RWPE1 (cell line): ENCODE measurements at places on chromosomes 5 and 9.

DNA sequence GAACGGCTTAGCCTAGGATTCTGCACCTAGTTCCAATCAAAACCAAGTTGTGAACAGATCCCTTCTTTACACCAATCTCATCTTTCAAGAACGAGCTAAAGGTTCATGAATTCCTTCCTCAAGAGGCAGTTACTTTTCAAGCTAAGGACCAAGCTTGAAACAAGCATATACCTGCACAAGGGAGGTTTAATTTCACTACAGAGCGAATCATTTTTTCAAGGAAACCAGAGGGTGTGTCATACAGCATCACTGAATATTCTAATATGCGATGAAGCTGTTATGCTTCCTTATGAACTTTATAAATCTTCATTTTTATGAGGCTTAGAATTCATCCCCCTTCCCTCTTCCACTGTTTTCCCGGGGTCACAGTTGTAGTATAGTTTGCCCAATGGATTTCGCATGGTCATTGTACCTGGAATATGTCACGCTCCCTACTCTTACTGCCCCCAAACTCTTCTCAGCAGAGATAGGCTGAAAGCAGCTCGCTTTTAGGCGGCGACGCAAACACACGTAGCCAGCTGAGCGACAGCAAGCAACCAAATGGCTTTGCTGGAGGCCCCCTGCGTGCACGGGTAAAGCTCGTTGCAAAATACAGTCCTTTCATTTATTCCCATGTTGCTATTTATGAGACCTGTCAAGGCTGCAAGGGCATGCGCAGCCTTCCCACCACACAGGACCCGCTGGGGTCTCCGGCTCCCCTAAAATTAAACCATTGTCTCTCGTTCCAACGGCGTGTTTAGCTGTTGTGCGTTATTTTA, 832 bp downstream of the LMBRD2 start:
- peak; percentile 28 for DNase-seq

DNA sequence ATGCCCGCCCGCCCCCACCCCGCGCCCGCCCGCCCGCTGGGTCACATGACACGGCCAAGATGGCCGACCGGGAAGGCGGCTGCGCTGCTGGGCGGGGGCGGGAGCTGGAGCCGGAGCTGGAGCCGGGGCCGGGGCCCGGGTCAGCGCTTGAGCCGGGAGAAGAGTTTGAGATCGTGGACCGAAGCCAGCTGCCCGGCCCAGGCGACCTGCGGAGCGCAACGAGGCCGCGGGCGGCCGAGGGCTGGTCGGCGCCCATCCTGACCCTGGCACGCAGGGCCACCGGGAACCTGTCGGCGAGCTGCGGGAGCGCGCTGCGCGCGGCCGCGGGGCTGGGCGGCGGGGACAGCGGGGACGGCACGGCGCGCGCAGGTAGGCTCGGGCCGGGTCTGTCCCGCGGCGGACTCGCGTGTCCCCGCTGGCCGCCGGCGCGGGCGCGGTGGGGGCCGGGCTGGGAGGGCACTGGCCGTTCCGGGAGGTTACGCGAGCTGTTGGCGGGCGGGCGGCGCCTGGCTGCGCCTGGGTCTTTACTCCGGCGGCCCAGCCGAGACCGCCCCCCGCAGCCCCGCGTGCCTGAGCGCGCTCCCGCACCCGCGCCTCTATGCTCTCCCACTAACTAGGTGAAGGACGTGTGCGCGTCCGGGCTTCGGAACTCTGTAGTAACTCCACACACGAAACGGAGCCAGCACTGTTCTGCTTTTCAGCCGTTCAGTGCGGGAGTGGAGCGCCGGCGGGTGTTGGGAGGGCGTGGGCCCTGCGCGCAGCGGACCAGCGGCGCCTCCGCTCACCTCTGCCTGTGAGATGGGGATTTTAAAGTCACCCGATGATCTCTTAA, at the start of gene RUFY1:
Gene RUFY1 (plus strand): TSS at position 44 of the 832 bp plus-strand sequence. CDS start 16 bp downstream, at position 60.
- peak; percentile 82 for DNase-seq

- DNase-seq: no peak
Measured at GRCh38 chr5:4145511-4145910, 549.9 kb downstream of the IRX1 start.

GRCh38 chr9:121206516-121207370, 5.1 kb upstream of the RAB14 start:
- no peak for DNase-seq

DNA sequence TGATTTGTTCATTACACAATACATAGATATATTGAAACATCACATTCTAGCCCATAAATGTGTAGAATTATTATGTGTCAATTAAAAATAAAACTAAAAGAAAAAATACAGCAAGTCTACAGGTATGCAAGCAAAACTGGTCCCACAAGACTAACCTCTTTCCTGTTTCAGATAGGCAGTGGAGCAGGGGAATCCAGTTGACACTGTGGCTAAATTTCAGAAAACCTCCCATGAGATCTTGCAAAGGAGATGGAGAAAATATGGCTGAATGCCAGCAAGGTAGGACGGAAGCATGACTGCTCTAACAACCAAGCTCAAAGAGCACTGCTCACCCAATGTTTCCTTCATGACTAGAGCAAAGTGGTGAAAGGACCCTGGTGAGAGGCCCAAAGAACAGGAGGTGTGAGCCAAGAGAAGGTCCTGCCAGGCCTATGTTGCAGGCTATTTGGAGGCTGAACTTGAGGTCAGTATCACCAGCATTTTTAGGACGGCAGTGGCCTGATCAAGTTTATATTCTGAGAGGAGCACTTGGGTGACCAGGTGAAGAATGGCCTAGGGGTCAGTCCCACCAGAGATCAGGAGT, 1.1 kb upstream of the SH3TC2 start:
- DNase-seq: peak; percentile 27

GRCh38 chr5:40276426-40277102, 403.2 kb upstream of the PTGER4 start:
- DNase-seq: no peak

GRCh38 chr9:136631038-136632000, 31.4 kb upstream of the EGFL7 start:
- peak; percentile 74 for DNase-seq

GRCh38 chr5:158244882-158245281, 385.9 kb upstream of the CLINT1 start:
- no peak for DNase-seq

- DNase-seq: no peak
Measured at GRCh38 chr5:171355302-171355724, 32.3 kb upstream of the NPM1 start.

GRCh38 chr5:174533751-174534241, 190.6 kb upstream of the MSX2 start:
- peak; percentile 95 for DNase-seq

DNA sequence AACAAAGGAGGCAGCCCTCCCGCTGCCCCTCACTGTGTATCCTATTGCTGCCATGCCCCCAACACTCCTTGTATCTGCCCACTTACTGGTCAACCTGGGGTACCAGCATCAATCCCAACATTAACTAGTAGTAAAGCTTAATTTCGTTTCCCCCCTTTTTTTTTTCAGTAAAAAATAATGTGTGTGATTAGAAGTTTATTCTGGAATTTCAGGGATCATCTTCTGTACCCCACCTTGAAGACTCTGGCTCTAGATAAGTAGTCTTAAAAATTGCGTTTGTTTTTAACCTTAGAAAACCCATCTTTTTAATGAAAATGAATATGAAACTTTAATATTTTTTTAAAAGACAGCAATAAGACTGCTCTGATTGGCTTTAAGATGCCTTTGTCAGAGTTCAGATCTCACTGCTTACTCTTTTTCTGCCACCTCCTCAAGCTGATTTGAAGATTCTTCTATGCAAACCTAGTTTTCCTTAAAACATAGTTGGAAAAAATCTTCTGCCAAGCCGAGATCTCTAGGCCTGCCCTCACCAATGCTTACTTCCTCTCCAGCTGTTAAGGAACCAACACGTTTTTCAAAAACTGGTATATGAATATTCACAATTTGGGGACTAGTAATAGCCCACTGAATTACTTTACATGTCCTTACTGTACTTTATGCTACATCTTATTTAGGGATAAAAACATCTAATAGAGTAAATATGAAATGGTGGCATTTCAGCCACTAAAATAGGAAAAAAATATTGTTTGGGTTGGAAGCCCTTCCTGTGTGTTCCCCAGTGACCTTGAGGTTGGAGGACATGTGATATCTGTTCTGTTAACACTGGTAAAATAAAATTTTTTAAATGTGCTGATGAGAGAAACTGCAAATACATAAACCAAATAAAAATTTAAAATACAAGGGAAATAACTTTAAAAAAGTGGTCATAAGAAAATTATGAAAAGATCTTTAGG, 4.0 kb upstream of the RHOBTB3 start:
- no peak for DNase-seq

GRCh38 chr9:129287619-129288305, 109.7 kb upstream of the IER5L start:
- DNase-seq: no peak
